Kidney capillary endothelial cell (primary cell): ENCODE measurements at places on chromosomes 2 and 18.

- DNase-seq: no peak
These were observed 437.2 kb upstream of the PKDCC start for GRCh38 chr2:41610501-41611190.

DNA sequence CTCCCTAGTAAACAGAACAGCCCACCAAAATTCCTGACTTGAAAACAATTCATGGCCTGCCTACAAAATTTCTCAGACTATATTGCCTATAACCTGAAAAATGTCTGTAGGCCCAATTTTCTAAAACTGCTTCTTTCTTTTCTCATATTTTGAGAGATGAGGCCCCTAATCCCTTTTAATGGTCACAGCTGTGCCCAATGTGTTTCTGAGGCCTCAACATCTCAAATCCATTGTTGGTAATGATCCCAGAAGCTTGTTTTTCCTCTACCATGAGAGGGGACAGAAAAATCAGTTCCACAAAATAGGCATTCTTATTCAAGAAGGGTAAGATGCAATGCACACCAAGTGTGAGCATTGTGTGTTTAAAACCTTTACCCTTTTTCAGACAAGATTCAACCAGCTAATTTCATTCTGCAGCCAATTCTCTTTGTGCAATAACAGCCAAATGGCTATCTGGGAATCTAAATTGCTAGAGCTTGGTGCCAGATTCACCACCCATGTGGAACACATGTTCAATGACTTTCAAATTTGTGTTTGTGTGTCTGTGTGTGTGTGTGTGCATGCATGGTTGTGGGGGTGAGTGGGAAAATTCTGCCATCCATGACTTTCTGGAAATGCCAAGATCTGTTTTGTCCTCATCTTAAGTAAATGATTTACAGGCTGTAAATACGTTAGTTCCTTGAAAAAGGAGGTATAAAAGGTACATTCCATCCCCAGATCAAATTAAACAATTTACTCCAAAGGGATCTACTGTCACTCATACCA, 319.5 kb downstream of the TNS1 start:
- DNase-seq: no peak

DNA sequence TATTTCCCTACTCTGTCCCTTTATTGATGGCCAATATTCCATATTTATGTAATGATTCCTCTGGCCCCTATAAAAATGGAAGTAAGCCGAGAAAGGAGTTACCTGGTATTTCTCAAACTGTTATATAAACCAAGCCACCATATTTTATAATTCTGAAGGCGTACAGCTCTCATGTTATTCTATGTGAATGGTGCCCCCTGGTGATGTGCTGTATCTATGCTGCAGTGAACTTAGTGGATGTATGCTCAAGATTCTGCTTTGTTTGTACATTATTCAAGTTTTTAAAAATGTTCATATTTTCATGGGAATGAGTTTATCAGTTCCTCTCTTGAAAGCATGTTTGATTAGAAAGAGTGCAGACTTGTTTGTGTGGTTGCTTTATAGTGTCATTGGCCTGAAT, 194.5 kb upstream of the LRRTM1 start:
- DNase-seq: peak; percentile 55

DNA sequence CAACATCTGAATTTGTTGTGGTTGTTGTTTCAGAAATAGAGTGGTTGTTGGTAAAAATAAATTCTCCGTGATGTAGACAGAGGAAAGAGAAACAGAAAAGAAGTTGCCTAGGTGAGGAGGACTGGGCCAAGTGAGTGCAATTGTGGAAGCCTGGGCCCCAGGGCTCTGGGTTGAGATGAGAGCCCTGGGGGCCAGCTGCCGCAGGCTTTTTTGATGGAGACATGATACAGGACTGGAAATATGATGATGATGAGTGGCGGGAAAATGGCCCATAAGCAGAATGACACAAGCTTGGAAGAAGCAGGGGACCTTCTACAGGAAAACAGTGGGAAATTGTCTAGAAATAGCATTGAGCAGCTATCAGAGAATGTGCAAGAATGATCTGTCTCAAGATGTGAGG, 181.8 kb downstream of the TDRD15 start:
- DNase-seq: no peak

DNA sequence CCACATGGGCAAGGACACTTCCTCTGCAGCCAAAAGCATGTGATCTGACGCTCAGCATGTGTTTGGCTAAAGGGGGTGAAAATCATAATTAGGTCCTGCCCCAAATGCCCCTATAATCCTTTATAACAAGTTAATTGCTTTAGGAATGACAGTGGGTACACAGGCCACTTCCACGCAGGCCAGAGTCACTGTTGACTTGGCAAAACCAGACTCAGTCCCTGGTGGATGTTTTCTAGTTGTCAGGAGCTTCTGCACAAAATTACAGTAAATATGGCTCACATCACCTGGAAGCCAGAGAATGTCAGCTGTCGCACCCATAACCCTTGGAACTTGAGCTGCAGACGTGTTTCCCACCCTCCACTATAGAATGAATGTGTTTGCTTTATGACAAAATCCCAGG, 13.3 kb upstream of the PXDN start:
- DNase-seq: no peak

- DNase-seq: no peak
These were observed 63.8 kb upstream of the MSH6 start for GRCh38 chr2:47719099-47719498.

GRCh38 chr2:34660741-34661140, 1061.6 kb upstream of the FAM98A start:
- no peak for DNase-seq

- DNase-seq: no peak
These were observed 132.6 kb downstream of the NYAP2 start for GRCh38 chr2:225532096-225532495.

DNA sequence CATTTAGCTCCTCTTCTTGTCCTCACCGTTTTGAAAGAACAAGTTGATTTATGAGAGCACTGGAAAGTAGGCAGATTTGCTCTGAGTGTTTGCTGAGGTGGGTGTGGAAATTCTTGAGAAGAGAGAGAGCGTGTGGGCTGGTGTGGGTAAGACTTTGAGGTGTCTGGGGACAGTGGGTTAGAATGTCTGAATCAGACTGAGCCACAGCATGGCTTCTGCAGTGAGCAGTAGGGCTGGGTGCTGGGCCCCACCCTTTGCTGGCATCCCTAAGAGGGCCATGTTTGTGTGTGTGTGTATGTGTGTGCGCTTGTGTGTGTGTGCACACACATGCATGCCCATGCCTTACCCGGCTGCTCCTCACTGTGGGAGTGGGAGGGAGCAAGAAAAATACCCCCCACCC, 63.7 kb downstream of the COPS8 start:
- no peak for DNase-seq

GRCh38 chr2:218005486-218005885, 2.7 kb upstream of the TNS1 start:
- no peak for DNase-seq

- DNase-seq: peak; percentile 87
These were observed 42.9 kb downstream of the ZNF385B start for GRCh38 chr2:179818546-179818945.

- DNase-seq: no peak
These were observed 92.0 kb downstream of the GAREM1 start for GRCh38 chr18:32378705-32379104.

DNA sequence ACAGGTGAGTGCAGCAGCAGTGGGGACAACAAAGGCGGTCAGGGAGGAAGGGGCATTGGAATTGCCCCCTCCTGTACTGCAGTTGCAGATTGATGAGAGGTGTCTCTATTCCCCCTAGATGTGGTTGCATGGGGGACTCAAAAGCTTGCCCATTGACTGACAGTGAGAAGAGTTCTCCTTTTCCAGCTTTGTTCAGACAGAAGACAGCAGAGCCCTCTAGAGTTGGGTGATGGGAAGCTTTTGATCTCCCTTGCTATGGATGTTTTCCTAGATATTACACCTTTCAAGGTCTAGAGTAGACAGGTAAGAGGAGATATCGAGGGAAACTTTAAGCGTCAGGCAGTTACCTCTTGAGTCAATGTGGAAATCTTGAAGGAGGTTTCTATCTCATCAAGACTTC, 2.9 kb downstream of the PROKR1 start:
- DNase-seq: no peak

- no peak for DNase-seq
These were observed 12.5 kb downstream of the TTLL4 start for GRCh38 chr2:218722876-218723785.

- no peak for DNase-seq
These were observed 34.0 kb upstream of the CYP26B1 start for GRCh38 chr2:72181616-72182015.

DNA sequence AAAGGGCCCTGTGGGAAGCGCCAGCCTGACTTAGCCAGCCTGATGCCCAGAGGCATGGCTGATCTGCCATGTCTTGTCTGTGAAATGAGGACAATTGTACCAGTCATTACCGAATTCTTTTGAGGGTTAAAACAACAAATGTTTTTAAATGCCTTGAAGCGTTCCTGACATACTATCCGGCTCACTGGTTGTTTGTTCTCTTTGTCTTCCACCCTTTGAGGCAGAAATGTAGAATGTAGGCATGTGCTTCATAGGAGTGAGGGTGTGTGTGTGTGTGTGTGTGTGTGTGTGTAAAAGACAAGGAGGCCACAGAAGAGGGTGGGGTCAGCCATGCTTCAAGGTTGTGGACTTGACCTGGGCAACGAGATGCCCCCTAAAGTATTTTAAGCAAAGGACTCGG, 35.5 kb downstream of the TGFBRAP1 start:
- DNase-seq: no peak

- no peak for DNase-seq
These were observed 515 bp downstream of the TSHZ1 start for GRCh38 chr18:75211002-75211621.

DNA sequence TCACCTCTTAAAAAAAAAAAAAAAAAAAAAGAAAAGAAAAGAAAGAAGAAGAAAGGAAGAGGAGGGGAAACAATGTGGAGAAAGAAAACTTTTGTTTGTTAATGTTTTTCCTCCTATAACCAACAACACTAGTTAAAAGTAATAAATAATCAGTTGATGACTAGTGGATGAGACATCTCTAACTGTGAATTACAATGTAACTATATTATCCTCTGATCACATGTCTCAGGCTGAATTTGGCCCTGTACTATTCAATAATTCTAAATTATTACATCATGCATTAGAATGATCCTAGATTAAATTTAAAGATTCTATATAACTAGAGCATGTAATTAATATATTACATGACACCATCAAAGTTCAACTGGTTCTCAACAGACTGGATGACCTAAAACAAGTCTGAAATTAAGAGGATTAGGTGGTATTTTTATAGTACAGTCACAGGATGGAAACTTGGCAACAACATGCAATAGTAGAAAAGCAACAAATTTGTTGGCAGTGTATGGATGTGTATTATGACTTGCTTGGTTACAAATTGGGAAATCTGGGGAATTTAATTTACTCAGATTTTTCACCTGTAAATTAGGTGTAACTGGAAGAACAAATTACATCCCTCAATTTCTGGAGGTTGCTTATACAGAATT, 269.3 kb upstream of the SETBP1 start:
- DNase-seq: no peak

DNA sequence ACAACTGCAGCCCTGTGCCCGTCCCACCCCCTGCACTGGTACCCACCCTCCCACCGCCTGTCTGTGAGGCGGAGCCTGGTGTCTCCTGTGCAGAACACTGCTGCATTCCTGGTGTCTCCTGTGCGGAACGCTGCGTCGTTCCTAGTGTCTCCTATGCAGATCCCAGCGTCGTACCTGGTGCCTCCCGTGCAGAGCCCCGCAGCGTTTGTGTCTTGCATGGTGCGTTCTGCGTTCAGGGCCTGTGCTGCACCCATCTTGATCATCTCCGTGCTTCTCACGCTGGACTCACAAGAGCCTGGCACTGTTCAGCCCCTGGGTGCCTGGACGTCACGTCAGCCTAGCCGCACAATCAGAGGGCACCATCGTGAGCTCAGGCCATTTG, 248.6 kb upstream of the SALL3 start:
- DNase-seq: no peak

- no peak for DNase-seq
These were observed 73.6 kb upstream of the EPC2 start for GRCh38 chr2:148570989-148571388.

DNA sequence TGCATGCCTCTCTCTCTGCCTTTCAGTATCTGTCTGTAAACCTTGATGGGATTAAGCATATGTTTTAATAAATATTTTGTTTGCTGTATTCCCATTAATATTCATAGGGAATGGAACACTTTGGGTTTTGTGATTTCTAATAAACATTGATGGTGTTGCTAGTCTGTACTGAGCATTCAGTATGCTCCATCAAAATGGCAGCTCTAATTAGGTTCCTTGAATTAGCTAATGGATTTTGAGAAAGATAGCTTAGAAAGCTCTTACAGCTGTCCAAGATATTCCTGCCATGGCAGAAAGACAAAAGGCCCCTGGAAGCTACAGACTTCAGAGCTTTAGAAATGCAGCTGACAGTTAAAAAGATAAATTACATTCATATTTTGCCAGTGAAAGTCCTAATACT, 199.2 kb upstream of the NRP2 start:
- no peak for DNase-seq

DNA sequence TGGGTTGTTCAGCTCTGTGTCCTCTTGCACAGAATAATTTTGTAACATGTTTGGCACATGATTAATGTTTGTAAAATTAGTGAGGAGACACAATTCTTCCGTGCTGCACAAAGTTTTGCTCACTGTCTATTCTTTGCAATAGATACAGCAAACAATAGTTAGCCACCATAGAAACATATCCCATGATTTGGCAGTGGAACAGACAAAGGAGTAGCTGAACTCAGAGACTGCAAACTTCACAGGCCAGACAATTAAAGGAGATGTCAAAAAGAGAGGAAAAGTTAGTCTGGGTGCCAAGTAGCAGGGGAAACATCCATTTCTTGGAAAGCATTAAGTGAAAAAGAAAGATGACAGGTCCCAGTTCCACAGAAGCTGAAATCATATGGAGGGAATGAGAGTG, 267.4 kb upstream of the NRXN1 start:
- DNase-seq: no peak
